ENCODE measurements at places on chromosomes 2 and 18.

GRCh38 chr2:43073401-43073825, 153.0 kb downstream of the ZFP36L2 start:
- peak; percentile 46 for DNase-seq

DNA sequence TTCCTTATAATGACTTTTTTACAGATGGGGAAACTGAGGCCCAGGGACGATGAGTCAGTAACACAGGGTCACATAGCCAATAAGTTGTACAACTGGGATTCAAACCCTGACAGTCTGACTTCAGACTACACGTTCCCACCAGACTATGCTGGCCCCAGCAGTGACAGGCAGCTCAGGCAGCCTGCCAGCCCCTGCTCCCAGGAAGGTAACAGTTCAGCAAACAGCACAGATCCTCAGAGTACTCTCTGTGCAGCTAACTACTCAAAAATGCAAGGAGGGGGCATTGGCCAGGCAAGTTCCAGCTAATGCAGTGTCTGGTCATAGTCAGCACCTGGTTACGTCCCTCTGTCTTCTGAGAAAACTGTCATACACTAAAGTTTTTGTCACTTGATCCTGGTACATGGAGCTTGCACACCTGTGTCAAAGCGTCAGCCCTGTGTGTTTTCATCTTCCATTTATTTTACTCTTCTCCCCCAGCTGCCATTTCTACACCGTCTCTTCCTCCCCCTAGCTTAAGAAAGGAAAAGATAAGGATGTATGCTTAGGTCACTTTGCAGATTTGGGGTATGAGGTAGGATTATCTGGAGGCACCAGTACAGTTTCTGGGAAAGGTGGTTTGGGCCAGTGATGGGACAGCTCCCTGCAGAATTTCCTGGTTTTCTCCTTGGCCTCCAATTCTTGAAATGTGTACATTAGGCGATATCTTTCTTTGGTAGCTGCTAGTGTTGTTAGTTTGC, 4.5 kb downstream of the SMARCAL1 start:
- DNase-seq = no peak

- DNase-seq = no peak
These were observed 84.2 kb upstream of the SEC11C start for GRCh38 chr18:59055345-59056032.

DNA sequence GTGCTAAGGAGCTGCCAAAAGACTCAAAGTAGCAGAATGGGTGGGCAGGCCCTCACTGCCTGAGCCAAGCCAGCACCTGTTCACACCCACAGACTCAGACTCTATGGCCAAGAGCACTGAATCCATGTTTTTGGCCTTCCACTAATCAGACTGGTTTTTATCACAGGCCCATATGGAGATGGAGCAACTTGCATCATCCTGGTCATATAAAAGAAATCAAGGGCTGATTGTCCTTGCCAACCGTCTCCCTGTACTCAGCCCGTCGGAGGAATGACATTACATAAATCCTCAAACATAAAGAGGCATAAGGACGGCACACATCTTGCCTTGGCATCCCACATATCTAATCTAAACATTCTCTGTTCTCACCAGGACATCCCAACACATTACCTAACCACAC, 66.7 kb downstream of the MARCHF4 start:
- DNase-seq = no peak

GRCh38 chr2:197090742-197091367, 164.3 kb upstream of the PGAP1 start:
- DNase-seq = no peak

GRCh38 chr2:43158259-43158880, 68.0 kb downstream of the ZFP36L2 start:
- DNase-seq = peak; percentile 70

- DNase-seq = peak; percentile 46
These were observed 4.9 kb downstream of the VIT start for GRCh38 chr2:36701391-36701795.

- no peak for DNase-seq
These were observed 361.9 kb downstream of the CYRIA start for GRCh38 chr2:16303761-16304160.

DNA sequence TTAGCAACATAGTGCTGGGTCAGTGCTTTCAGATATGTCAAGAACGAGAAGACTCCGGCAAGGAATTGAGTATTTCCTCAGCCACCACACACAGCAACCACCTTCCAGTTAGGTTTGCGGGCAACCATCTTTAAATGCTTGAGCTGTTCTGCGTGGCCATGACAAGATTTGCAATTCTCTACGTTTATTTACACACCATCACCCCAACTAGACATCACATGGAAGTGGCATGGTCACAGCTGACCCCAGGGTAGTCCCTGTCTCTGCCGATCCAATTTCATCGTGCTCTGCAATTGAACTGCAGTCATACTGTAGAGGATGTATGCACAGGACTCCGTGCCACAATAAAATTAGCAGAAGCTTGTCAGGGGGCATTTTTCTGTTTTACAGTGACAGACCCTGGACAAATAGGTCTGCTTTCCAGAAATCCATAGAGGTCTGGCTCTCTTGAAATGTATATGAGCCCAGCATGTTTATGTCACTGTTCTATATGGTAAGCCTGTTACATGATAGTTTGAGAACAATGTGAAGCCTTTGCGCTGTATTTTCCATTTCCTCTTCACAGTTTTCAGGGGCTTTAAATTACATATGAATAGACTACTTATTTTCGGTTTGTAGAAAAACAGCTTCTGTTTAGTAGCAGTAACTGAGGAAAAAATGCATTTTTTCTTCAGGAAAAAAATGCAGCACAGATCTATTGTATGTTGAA, 605.2 kb downstream of the NR4A2 start:
- no peak for DNase-seq

GRCh38 chr18:51603551-51603950, 406.1 kb upstream of the MEX3C start:
- DNase-seq = no peak

GRCh38 chr2:37615804-37616676, 55.4 kb downstream of the CDC42EP3 start:
- DNase-seq = no peak

- DNase-seq = peak; percentile 80
These were observed 22.3 kb downstream of the EFEMP1 start for GRCh38 chr2:55901322-55901721.

DNA sequence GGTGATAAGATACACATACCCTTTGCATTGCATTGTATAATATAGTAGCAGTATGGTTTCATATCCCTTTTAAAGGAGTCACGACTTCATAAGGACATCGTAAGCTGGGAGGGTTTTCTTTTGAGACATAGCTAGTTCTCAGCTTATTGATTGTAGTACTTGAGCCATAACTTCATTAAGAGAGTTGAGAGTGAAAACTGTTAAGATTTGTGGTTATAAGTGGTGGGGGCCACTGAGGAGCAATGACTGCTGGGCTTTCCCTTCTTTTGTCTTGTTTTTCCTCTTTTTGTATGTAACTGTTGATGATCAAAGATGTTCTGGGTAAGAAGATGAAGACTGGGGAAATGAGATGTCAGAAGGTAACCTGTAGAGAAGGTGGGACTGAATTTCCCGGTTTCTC, 11.0 kb downstream of the EIF5B start:
- no peak for DNase-seq

- no peak for DNase-seq
These were observed 351.9 kb downstream of the CDH2 start for GRCh38 chr18:27824841-27825681.

- no peak for DNase-seq
These were observed 57.1 kb downstream of the ADCYAP1 start for GRCh38 chr18:961644-962355.

DNA sequence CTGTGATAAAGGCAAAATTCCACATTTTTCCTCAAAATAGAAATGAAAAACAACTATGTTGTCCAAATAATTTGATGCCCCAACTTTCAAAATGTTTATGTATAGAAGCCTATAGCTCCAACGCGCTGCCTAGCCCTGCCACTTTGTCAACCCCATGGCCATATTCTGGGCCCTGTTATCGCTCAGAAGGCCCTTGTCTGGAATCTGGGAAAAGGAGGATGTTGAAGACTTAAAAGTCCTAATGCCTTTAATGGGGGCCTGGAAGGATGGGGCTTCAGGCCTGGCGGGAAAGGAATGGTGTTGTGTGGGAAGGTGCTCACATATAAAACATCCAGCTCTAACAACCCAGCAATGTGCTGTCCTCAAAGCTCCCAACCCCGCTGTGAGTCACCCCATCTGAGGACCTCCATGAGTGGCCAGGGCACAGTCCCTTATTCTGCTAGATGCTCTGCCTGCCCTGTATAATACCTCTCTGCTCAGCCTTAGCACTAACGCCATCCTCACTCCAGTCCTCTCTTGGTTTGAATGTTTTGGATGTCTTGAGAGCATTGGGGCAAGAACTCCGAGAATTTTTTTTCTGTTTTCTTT, 86.0 kb downstream of the ACSL3 start:
- DNase-seq = peak; percentile 30

DNA sequence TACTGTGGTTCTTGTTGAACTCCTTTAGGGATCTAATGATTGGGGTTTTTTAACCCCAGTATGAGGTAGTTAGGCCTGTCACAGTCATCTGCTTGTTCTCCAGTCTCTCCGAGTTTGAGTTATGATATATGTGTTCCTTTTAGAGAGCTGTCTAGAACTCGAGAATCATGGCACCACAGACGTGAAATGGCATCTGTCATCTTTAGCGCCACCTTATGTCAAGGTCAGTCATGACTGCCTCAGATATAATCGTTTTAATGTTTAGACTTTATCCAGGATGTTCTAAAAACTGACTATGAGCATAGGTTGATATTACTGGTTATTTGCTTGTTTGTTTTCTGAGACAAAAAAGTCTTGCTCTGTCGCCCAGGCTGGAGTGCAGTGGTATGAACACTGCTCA, 112.2 kb downstream of the CEP192 start:
- no peak for DNase-seq

- DNase-seq = no peak
These were observed 9.3 kb downstream of the ARMC9 start for GRCh38 chr2:231207734-231208133.

DNA sequence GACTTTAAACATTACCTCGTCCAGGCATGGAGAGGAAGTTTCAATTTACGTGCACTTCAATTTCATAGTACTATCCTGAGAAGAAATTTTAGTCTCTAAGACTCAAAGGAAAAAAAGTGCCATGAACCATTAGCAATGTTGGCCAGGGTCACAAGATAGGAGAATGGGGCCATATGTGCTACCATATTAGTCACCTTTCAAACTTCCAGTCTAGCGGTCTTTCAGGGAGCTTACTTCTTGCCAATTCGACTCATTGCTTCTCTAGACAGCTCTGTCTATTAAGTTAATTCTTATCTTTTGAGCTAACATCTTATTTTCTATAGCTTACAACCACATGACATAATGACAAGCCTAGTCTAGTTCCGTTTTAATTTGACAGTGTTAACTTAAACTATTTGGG, 129.1 kb downstream of the ANKRD44 start:
- peak; percentile 88 for DNase-seq

GRCh38 chr2:88090446-88091283, 23.0 kb downstream of the SMYD1 start:
- DNase-seq = no peak

DNA sequence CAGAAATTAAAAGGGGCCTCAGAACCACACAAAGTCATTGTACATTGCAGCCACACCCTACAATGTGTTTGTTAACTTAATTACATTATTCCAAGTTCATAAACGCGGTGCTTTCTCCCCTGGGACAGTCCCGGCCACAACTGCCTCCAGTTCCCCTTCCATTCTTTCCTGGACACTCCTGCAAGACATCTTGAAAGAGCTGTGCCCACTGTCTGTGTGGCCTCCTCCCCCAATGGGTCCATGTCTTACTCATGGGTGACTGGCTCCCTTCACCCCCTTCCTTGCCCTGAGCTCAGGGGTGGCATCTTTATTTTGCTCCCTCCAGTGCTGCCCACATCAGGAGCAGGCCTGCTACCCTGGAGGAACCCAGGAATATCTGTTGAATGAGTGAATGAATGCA, 287.7 kb downstream of the MYT1L start:
- no peak for DNase-seq

- no peak for DNase-seq
These were observed 246.1 kb upstream of the EPAS1 start for GRCh38 chr2:46051085-46051484.

GRCh38 chr2:177332026-177332991, 60.3 kb upstream of the AGPS start:
- peak; percentile 53 for DNase-seq

DNA sequence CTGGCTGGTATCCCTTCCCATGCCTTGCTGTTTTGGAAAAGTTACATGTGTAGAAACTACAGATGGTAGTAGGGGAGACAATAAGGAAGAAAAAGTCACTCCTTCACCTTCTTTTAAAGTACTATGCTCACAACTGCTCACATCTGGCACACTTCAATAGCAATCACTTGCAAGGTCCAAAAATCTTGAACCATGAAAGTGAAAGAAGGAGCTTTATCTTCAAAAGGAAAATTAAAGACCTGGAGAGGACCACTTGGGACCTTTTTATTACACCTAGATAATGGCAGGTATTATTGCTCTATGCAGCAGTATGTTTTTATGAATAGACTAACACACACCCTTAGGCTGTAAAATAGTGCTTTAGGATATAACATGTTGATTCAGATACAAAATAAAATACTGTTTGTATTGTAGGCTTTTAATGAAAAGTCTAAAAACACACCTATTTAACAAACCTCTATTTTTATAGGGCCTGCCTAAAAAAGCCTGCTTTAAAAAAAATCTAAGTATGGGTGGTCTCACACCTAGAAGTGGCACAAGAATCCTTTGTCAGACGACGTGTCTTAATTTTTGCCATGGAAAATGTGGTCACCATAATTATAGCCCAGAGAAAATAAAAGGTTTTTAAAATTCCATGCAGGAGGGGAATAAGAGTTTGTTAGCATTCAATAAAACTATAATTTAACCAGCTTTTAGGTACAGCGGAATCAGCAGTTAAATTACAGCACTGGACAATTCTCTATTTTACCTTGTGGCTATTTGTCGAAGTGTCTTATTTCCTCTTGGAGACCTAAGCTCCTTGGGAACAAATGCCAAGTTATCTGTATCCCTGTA, 124.0 kb downstream of the BCL2 start:
- DNase-seq = no peak

- DNase-seq = peak; percentile 30
These were observed 146.1 kb upstream of the SESTD1 start for GRCh38 chr2:179410552-179411356.

GRCh38 chr2:39228413-39229209, 15.2 kb downstream of the CDKL4 start:
- no peak for DNase-seq

DNA sequence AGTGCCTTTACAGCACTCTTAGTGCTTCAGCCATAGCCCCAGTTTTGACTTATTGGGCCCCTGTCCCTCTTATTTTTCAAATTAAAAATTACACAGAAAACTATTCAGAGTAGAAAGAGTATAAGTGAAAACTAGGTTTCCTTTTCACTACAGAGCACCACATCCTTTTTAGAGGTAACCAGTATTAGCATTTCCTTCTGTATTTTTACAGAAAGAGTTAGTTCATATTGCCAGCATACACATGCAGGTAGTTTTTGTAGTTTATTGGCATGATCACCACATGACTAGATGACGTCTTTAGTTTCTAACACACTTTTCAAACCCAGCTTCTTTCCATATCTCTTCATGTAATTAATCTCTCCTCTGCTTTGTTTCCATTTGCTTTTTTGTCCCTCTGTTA, 66.4 kb downstream of the UBE2E3 start:
- DNase-seq = no peak

All from astrocyte (in vitro differentiated cells and primary cell).